Kidney glomerular epithelial cell (primary cell): ENCODE measurements at places on chromosomes 12 and 14.

GRCh38 chr14:72013721-72014345 is 81.6 kb downstream of the RGS6 start:
- no peak for DNase-seq

- no peak for DNase-seq
These were observed 12.8 kb downstream of the ZFHX2 start for GRCh38 chr14:23538785-23539184.

DNA sequence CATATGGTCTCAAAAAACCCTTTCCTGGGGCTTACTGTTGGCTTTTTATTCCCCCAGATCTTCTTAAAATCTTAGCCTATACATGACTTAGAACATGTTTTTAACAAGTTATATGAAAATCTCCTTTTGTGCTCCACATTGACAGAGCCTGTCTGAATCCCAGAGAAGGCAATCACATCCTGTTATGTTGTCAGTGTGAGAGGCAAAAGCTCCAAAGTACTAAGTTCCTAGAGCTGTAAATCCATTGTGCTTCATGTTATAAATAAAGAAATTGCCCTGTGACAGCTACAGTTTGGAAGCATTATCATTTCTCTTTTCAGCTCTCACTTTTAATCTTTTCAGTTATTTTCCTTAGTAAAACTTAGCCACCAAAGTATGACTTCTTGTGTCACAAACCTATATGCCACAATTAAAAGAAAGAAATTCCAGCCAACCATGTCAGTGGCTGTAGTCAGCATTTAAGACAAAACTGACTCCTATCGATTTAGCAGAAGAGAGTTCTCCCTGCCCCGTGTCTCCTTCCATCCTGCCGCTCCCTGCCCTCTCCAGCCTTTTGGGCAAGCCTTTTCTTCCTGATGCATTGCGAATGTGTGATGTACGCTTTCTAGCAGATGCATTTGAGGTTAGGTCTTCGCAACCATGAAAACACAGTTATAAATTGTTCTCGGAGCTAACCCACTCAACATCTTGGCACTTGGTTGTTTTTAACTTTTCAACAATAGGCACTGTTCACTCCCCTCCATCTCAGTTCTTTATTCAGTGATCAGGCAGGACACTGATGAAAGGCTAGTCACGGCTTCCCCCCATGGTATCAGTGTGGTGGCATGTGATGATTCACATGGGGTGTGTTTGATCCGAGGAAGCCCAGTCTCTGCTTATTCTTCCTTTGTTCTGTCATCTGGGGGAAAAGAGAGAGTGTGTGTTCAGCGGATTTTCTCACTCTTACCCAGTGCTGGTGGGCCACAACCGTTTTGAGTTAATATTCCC is 143.5 kb downstream of the SSPN start:
- DNase-seq = peak; percentile 67

GRCh38 chr12:25155022-25155576 is 39.9 kb downstream of the DNAI7 start:
- DNase-seq = peak; percentile 23

DNA sequence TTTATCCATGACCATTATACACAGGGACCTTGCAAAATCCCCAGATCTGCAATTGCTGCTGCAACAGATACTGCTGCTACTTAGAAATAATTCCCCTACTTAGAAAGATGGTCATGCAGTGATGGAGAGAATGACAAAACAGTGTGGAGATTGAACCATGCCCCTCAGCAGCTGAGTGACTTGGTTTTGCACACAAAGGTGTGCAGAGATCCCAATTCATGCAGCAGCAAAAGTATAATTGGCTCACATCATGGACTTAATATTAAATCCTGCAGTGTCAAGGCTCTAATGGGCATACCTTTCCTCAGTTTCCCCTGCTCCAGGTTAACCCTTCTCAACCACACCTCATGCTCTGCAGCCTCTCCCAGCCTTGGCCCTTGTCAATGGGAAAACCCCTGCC is 3.0 kb upstream of the KRT78 start:
- DNase-seq = no peak

- DNase-seq = no peak
These were observed 62.2 kb downstream of the RFX4 start for GRCh38 chr12:106645074-106645421.

DNA sequence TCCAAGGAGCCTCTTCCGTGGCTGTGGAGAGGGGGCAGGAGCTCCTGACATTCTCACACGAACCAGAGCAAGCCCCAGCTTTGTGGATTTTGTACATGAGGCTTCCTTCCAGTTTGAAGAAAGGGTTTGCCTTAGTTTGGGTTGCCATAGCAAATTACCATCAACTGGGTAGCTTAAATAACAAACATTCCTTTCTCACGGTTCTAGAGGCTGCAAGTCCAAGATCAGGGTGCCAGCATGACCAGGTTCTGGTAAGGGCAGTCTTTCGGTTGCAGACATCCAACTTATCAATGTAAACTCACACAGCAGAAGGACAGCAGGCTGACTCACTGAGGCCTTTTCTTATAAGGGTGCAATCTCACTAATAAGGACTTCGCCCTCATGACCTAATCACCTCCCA is 25.9 kb upstream of the STAB2 start:
- DNase-seq = peak; percentile 64

- no peak for DNase-seq
These were observed 58.8 kb downstream of the TECPR2 start for GRCh38 chr14:102421411-102422057.

DNA sequence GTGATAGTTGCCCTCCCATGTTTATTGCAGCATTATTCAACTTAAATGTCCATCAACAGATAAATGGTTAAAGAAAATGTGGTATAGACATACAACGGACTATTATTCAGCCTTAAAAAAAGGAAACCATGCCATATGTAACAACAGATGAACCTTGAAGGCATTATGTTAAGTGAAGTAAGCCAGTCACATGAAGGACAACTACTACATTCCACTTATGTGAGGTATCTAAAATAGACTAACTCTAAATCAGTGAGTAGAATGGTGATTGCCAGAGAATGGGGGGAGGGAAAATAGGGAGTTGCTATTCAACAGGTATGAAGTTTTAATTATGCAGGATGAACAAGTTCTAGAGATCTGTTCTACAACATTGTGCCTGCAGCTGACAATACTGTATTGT is 10.1 kb downstream of the PCNX4 start:
- peak; percentile 18 for DNase-seq

GRCh38 chr12:125288931-125289928 is 224.0 kb downstream of the AACS start:
- no peak for DNase-seq

DNA sequence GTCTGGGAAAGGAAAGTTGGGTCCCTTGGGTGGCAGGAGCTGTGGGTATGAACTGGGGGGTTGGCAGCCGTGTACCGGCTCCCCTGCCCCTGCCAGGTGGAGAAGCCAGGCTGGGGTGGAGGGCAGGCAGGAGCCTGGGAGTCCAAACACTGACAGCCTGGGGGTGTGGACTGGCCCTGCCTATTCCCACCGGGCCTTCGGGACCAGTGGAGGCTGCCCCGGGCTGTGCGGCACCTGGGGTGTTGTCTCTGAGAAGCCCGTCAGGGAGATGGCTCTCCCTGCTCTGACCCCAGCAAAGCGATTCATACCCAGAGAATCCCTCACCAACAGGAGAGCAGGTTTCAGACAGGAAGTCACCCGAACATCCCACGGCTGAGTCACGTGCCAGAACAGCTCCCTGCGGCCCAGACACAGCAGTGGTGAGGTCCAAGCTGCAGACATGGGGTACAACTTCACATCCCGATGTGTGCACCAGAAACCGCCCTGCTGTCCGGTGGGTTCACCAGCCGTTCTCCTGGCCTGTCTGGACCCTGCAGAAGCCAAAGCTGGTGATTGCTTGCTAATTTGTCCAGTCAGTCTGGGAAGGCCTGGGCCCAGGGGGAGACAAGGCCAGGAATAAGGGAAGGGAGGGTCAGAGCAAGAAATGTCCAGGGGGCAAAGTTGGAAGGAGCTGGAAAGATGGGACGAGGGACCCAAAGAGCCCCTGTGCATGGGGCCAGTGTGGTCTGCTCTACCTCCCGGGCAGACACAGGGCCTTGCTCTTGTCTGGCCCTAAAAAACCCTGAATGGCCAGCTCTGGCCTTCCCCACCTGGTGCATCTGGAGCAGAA is 2.1 kb upstream of the GPR132 start:
- peak; percentile 39 for DNase-seq

DNA sequence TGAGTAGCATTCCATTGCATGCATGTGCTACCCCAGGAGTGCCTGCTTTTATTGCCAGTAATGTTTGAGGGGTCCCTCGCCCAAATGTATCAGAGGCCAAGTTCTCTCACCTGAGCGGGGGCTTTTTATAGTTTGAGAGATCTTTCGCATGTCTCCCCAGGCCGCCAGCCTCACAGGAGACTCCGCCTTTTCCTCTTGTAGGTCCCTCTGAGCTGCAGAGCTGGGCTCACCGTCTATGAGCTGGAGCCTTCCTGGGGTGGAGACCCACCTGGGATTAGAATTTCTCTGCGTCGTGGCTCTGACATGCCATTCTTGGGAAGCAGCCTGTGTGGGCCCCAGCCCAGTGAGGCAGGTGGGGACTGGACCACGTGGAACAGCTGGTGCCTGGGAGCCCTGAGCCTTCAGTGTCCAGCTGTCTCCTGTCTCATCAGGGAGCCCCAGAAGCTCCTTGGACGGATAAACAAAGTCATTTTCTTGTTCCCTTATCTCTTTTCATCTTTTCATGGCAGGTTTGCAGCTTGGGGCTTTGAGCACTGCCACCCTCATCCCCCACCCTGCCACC is 261.7 kb upstream of the CRY1 start:
- no peak for DNase-seq

GRCh38 chr12:75452675-75453330 is 27.8 kb upstream of the GLIPR1 start:
- peak; percentile 28 for DNase-seq

- DNase-seq = no peak
These were observed 15.3 kb upstream of the BDKRB2 start for GRCh38 chr14:96189281-96189711.

DNA sequence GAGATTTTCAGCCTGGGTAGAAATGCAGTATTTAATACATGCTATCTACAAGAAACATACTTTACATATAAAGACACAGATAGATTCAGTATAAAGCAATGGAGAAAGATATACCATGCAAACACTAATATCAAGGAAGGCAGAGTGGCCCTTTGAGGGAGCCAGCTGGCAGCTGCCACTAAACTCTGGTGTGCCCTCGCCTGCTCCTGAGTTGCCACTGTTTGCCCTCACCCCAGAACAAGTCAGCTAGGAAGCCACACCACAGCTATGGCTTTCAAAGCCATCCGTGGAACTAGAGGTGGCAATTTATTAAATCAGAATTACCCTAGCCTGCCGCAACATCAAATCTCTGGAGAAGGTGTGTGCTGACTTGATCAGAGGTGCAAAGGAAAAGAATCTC is 18.3 kb downstream of the PXN start:
- DNase-seq = no peak

GRCh38 chr12:113088971-113089756 is 32.6 kb downstream of the DTX1 start:
- DNase-seq = no peak

- no peak for DNase-seq
These were observed 211.0 kb upstream of the NUDT4 start for GRCh38 chr12:93166541-93167307.

DNA sequence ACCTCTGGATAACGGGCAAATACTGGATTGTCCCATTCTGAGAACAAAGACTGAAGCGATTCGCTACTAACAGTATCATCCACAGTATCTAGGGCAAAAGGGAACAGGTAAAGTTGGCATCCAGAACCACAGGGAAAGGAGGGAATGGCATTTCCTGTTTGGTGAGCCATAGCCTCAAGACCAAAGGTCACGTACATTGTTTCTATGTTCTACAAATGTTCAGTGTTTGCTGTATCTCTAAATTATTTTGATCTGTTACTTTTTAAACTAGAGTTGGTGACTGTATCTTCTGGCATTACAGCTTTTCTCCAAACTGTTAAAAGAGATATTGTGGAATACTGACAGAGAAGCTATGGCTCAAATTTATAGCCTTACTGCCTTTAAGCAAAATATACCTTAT is 9.7 kb downstream of the MLH3 start:
- peak; percentile 34 for DNase-seq

DNA sequence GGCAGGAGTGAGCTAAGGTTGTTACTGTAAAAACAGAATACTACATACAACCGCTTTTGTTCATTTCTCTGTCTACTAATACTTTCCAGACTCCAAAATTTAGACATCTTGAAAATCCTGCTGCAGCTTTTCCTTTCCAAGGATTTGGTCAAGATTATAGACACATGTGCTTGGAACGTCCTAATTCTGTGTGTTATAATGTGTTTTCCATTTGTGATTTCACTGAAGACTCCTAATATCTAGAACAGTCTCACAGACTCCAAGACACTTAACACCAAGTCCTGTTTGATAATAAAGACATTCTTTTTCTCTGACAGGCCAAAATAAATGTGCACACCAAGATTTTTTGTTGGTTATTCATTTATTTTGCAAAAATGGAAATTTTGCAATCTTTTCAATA is 41.8 kb upstream of the TMTC2 start:
- no peak for DNase-seq

DNA sequence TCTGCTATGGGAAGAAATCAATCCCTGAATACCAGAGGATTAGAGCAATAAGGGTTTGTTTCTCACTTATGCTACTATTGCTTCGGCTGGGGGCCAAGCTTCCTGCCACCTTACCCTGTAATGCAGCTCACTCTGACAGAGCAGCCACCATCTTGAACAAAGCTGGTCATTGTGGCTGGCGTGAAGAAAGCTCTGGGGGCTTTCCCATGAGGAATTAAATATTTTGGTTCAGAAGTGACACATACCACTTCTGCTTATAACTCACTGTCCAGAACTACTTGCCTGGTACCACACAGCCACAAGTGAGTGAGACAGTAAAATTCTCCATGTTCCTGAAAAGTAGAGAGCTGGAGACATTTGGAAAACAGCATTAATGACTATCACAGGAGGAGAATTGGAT is 82.6 kb downstream of the GALNT8 start:
- DNase-seq = no peak

DNA sequence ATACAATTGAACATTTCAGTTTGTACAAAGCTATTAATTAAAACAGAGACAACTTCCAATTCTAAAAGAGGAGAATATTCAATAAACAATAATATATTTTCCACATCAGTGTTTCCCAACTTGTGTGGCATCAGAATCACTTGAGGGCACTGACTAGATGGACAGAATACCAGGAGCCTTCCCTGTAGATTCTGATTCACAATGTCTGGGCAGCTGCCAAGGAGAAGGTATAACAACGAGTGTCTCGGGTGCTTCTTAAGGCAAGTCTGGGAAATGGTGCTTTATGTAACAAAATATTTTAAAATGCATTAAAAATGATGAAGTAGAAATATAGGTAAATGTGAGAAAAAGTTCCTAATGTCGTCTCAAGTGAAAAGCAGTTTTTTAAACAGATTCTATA is 26.2 kb downstream of the GALC start:
- DNase-seq = no peak
